ENCODE measurements at places on chromosomes 5 and 9.

- no peaks in the 10 kb centered on the region for H3K4me1 ChIP-seq
- no peak for DNase-seq
- H3K4me3 ChIP-seq, result no peak overlapping the region
- H3K36me3 ChIP-seq, result no peaks in the 10 kb centered on the region
- H3K27me3 ChIP-seq, result peaks cover 10% of the 10 kb centered on the region
- H3K27ac ChIP-seq, result no peak overlapping the region
Observed at GRCh38 chr5:172706796-172707195, 64.2 kb downstream of the DUSP1 start.

DNA sequence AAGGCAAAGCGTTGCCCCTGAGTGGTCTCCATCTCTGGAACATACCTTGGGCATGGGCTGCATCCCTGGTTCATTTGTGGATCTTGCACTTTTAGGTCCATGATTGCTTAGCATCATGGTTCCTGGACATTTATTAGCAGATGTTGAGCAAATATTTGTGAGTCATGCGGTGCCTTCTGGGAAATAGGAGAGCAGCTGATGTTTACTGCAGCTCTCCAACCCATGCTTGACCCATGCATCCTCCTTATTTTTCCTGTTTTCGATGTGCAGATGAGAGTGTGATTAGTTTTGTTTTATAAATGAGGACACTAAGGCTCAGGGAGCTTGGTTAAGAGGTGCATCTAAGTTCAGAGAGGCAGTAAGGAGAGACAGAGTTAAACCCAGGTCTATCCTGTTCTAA is 253.7 kb downstream of the ICE1 start:
- no peaks in the 10 kb centered on the region for H3K4me1 ChIP-seq
- no peaks in the 10 kb centered on the region for H3K27me3 ChIP-seq
- no peak for DNase-seq
- H3K36me3 ChIP-seq, result no peaks in the 10 kb centered on the region
- H3K4me3 ChIP-seq, result no peak overlapping the region

DNA sequence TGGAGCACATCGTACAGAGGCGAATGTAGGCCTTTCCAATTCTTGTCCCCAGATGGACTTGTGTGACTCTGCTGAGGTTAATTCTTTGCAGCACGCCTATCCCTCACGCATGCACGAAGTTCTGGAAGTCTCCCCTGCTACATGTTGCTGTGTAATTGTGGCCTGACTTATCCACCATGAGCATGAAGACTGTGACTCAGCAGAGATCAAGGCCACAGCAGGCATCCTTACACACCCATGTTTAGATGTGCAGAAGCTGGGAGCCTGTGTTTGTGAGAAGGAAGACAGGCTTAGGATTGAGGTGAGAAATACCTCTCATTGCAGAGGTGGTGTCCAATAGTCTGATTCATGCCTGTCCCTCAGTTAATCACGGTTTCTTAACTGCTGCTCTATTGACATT is 135.6 kb downstream of the ICE1 start:
- no peaks in the 10 kb centered on the region for H3K36me3 ChIP-seq
- no peaks in the 10 kb centered on the region for H3K4me1 ChIP-seq
- no peak overlapping the region for H3K27ac ChIP-seq
- no peaks in the 10 kb centered on the region for H3K27me3 ChIP-seq
- no peak for DNase-seq
- H3K4me3 ChIP-seq, result no peak overlapping the region

DNA sequence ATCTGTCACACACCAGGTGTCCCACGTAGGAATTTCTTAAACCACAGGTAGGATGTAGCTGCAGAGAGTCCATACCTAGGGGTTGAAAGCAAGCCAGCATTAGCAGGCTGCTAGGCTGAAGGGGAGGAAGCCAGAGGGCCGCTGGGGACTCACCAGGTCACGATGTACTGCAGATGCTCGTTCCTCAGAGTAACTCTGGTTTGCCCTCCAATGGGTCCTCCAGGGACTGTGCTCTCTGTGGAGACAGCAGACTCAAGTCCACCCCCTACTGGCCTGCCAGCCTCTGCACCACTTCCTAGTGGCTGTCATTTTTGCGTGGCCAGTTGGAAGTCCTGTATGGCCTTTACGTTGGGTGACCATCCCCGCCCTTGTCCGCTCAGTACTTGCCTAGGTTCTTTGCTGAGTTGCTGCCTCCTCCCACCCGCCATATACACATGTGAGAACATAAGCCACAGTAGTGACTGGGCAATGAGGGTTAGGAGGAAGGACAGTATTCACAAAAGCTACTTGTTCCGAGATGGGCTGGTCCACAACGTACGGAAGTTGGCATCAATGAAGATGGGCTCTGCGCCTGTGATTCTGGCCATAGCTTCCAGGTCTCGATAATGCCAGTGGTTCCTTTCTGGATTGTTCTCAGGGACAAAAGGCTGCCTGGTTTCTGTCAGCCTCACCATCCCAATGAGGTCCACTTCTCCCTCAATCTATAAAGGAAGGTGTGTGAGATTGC is 4.1 kb downstream of the RPL7A start:
- no peak overlapping the region for H3K27ac ChIP-seq
- H3K4me3 ChIP-seq, result no peak overlapping the region
- no peaks in the 10 kb centered on the region for H3K27me3 ChIP-seq
- peaks cover 22% of the 10 kb centered on the region for H3K4me1 ChIP-seq
- DNase-seq, result peak; percentile 42

- no peak overlapping the region for H3K27ac ChIP-seq
- H3K36me3 ChIP-seq, result no peaks in the 10 kb centered on the region
- no peak overlapping the region for H3K4me3 ChIP-seq
- no peak for DNase-seq
Observed at GRCh38 chr9:136090056-136090735, 4.9 kb downstream of the NACC2 start.

DNA sequence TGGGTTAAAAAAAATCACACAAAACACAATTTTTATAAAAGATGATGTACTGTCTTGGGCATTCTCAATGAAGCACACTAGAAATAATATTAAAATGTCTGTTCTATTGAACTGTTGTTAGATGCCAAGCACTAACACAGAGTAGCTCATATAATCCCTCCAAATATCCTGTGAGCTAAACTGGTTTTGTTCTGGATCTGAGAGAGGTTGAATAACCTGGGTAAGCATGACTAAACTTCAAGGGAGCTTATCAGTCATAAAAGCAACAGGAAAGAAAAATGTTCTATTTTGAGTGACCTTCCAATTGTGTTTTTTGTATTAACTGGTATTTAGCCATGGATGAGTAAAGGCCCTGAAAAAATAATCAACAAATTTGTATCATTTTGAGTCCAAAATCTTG is 175.3 kb downstream of the SMC2 start:
- H3K4me1 ChIP-seq, result no peaks in the 10 kb centered on the region
- no peaks in the 10 kb centered on the region for H3K36me3 ChIP-seq
- H3K27ac ChIP-seq, result no peak overlapping the region

DNA sequence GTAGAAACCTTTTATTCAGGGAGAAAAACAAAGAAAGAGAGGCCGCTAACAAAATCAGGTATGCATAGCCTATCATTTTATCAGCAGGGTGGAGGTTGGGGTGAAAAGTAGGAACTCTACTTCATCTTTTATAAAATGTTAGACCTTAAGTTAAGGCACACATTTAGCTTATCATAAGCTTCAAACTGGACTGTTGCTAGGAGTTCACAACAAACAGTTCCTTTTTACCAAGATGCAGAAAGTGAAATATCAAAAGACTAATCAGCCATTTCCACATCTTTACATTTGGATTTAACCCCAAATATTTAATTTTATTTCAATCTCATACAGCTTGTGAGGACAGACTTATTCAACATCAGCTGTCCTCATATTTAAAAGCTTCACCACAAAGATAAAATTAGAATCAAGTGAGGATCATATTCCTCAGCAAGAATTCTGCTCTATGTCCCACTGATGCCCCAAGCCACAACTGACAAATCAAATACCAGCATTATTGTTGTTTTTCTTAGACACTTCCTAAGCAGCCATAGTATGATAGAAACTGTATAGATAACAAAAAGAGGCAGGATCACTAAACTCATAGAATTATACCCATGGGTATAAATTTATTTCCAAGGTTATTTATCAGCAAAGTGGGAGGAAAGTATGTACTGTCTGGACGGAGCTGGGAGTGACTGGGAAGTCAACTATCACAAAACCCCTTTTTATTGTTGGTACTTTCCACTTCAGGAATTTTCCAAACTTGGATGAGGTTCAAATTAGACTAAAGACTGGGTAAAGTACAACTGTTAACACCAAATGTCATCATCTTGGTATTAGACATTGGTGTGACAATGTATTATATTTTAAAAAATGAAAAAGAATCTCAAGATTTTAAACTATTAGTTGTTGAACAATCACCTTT is 29.9 kb upstream of the MYOT start:
- H3K27me3 ChIP-seq, result no peaks in the 10 kb centered on the region
- peak overlapping the region; percentile 17 for H3K27ac ChIP-seq
- H3K36me3 ChIP-seq, result no peaks in the 10 kb centered on the region
- DNase-seq, result peak; percentile 31

GRCh38 chr9:17130291-17130690 is 4.5 kb upstream of the CNTLN start:
- no peak overlapping the region for H3K27ac ChIP-seq
- DNase-seq, result no peak
- no peak overlapping the region for H3K4me3 ChIP-seq
- H3K27me3 ChIP-seq, result no peaks in the 10 kb centered on the region
- H3K36me3 ChIP-seq, result no peaks in the 10 kb centered on the region

Data from astrocyte (in vitro differentiated cells and primary cell).